LHCN-M2 (cell line): ENCODE measurements at places on chromosomes 3 and 15.
A peak's percentile ranks its signal among the peaks of the same experiment; 100 is the strongest.

- peak; percentile 50 for DNase-seq
Observed at GRCh38 chr3:188631291-188632010, 477.5 kb downstream of the LPP start.

GRCh38 chr3:129593230-129593594 is 13.3 kb downstream of the PLXND1 start:
- no peak for DNase-seq

DNA sequence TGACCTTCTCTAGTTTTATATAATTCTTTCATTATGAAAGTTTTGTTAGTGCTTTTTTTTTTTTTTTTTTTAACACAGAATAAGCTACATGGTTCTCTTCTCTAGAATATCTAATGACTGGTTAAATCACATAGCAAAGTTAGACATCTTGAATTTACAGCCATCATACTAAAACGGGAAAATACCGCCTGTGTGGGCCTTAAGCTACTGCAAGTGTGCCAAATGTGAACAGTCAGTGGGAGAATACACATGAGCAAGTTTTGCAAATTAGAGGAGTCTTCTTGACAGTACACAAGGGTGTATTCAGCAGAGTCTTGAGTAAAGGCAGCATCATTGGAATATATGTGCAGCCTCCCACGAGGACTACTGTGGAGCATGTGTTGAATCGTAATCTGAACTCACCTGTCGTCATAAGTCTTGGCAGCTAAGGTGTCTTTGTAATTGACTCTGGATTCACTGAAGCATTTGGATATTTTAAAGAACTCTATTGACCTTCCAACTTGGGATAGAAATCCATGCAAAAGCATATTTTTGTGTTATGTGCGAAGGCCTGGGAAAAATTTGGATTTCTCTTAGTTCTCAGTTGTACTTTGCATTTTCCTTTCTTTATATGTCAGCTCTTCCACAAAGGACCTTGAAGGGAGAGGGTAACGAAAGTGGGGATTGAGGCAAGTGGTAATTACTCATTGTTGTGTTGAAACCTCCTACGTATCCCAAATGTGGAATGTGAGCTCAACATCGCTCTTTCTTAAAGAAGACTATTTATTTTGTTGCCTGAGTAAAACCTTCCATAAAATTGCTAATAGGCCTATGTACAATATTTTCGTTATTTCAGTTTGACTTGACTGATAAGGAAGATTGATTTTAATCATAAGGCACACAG is 117.4 kb downstream of the ATG7 start:
- DNase-seq, result no peak

DNA sequence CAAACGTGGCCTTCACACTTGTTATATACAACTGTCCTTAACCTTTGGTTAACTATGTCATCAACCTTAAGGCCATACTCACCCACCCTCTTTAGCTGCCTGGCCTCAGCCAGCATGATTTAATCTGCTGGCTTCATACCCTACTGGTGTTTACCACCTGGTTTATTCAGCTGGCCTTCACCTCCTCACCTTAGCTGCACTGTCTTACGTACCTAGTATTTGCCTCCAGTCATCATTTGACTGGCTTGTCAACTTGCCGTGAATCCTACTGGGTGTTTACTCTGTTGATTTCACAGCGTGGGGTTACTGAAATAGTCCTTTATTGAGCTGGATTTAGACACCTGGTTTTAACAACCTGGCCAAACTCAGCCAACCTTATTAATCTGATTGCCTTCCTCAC is 102.8 kb downstream of the IL12A start:
- no peak for DNase-seq

DNA sequence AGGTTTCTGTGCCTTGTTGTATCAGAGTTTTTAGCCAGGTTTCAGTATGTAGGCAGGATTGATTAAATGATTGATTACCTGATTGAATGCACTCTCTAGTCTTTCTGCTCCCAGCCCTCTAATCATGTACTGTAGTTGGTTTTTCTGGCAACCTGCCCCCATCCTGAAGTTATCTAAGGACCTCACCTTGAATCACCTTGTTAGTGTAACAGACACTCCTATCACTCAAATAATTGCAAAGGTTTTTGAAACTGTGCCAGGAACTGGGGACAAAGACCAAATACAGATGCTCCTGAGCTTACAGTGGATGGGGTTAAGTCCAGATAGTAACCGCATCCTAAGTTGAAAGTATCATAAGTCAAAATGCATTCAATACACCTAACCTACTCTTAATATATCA is 141.5 kb upstream of the EIF1B start:
- no peak for DNase-seq
